ENCODE measurements at places on chromosomes 5 and 9.

DNA sequence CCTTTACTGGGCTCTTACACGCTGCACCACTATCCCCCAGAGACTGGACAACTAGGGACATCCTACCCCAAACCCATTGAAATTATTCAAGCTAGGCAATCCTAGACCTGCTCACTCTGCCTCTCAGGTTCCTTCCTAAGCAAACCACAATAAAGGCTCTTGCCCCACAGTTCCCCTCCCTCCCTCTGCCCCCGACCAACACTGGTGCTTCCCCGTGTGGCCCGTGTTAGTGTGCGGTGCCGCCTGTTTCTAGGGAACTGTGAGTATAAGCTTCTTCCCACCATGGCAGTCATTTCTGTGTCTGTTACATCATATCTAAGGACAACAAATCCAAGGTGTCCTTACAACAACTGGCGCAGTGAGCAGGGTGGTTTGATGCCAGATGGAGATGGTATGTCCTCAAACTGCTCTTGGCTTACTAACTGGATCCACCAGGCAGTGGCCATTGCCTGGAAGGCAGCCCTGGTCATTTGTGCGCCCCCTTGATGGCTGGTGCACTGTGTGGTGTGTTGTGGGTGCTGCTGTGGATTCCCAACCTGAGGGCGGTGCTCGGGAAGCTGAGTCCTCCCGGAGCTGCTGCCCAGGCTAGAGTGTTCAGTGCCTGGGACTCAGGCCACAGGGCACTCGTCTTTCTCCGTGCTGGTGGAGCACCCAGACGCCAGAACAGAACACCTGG lies 8.4 kb upstream of the MXD3 start:
- DNase-seq: no peak

DNA sequence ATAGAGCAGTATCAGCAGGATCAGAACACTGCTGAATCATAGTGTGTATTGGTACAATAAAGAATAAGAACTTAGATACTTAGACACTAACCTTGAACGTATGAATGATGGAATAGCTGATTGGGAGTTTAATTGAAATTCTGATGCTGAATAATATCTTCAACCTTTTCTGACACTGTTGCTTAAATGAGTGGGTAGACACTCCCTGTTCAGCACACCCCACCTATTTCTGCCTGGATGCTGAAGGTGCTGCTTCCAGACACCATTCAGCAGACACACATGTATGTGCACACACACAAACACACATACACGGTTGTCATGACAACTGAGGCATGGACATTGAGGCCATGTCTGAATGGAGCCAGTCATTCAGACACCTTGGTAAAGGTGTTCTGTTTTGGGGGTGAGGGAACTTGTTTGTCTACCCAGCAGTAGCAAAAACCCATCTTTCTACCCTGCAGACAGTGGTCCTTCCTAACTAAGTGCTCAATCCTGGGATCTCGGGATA lies 54.3 kb downstream of the TMEM215 start:
- no peak for DNase-seq

GRCh38 chr5:16160706-16161105 lies 18.9 kb downstream of the MARCHF11 start:
- DNase-seq: peak; percentile 49

- no peak for DNase-seq
Observed at GRCh38 chr9:129240581-129241211, 62.6 kb upstream of the IER5L start.

DNA sequence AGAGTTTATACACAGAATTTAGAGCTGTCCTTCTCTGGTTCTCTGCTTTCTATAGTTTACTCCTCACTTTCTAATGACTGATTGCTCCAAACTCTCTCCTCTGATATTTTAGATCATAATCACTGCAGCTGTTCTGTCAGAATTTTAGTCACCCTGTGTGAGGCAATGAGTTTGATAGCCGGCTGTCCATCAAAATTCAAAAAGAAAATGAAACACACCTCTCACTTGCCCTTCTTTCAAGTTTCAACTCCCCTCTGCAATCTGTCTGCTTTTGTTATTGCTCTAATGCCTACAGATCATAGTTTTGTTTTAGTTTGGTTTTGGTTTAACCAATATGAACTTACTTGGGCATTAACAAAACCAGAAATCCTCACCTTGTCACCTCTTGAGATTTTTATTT lies 23.3 kb upstream of the ABLIM3 start:
- DNase-seq: no peak

DNA sequence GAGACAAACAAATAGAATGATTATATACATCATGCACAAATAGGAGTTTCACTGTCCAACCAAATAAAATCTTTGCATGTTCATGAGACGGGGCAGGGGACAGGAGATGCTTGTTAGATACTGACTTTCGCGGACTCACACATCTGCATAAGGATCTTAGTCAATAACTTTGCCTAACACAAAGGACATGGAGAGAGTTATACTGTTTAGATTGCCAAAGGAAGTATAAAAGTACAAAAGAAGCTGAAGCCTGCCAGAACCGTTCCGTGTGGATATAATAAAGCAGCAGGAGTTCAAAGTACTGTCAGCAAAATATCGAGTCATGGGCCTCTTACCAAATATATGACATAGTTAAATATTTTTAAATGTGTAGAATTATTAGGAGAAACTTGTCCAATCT lies 1148.4 kb downstream of the EFNA5 start:
- no peak for DNase-seq

- no peak for DNase-seq
Observed at GRCh38 chr5:36056422-36056821, 10.3 kb downstream of the UGT3A2 start.

- no peak for DNase-seq
Observed at GRCh38 chr5:144503123-144503522, 332.4 kb downstream of the KCTD16 start.

- DNase-seq: no peak
Observed at GRCh38 chr5:136145030-136145429, 12.4 kb downstream of the SMAD5 start.

- DNase-seq: no peak
Observed at GRCh38 chr5:166947045-166947444, 1344.4 kb upstream of the WWC1 start.

- peak; percentile 69 for DNase-seq
Observed at GRCh38 chr9:88537761-88538091, 2.7 kb downstream of the NXNL2 start.

DNA sequence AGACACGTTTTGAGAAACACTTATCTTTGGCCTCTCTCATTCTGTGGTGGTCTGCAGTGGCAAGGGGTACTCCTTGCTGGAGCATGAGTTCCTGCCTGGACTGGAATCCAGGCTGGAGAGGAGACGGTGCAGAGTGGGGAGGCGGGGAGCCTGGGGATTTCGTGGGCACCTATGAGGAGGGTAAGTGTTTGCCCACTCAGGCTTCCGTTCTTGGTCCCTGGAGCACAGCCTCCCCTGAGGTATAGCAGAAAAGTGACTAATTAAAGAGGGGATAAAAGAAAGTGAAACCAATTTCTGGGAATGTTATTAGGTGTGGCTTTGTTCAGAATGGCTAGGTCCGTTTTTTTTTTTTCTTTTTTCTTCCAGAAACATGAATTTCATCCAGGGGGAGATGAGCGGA lies 90.8 kb downstream of the ARHGAP26 start:
- DNase-seq: no peak

- no peak for DNase-seq
Observed at GRCh38 chr5:148699028-148699427, 44.7 kb upstream of the HTR4 start.

GRCh38 chr9:71213633-71214032 lies 92.2 kb upstream of the TRPM3 start:
- no peak for DNase-seq

DNA sequence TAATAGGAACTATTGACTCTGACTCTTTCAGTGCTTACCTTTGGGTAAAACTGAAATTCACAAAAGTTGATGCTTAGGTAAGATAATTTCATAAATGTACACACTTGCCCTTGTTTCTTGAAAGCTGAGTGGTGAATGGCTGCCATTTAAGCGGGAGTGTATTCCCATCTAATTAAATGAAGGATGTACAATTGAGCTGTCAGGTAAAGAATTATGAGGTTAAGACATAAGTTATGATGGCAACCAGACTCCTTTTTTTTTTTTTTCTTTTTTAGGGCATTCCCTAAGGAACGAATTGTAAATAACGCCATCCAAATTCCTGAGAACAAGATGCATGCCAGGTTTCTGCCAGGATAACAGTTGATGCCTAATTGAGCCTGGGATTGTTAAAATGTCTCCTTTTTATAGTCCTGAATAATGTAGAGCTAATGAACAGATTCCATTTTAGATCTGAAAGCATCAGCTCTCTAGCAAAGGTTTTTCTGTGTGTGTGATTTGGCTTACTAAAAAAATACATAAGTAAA lies 199.7 kb downstream of the ISL1 start:
- no peak for DNase-seq

DNA sequence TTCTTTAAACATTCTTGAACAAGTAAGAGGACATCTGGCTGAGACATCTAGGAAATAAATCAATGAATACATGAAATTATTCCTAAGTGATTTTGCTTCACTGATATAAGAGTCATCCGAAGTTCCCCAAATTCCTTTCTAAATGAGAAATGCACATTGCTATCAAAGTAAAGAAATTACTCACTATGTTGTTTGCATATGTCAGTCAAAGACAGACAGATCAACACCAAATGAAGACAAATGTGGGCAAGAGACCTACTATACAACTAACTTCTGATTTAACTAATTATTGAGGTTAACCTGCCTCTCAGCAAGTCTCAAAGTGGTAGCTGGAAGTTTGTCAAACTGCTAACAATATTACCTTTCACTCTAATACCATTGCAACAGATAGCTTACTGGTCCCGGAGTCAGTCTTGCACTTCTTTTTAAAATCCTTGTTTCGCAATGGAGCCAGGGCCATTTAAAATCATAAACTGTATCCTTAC lies 13.2 kb downstream of the TUT7 start:
- no peak for DNase-seq

DNA sequence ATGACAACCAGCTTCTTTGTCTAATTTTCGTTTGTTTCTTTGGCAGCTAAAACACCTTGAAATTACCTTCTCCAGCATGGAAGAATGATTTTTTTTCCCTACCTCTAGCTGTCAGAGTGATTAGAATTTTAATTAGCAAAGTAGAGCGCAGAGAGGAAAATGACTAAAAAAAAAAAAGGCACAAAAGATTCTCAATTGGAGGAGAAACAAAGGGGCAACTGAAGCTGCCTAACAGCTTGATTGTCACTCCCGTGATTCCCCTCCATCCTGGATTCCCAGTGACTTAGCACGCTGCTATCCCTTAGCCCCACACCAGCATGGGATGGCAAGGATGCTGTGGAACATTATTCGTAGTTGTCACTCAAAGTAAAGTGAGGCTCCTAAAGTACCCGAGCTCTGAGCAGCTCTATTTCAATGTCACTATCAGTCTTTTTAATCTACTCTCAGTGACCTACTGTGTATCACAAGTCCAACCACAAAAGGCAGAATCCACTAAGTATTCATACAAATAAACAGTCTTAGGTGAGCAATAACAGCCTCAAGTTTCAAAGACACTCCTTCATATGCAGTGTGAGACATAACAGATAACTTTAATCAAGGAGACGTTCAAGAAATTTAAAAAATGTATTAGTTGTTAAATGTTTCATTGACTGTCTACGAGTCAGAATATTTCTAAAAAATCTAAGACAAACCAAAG lies 710.0 kb upstream of the GRAMD2B start:
- no peak for DNase-seq

DNA sequence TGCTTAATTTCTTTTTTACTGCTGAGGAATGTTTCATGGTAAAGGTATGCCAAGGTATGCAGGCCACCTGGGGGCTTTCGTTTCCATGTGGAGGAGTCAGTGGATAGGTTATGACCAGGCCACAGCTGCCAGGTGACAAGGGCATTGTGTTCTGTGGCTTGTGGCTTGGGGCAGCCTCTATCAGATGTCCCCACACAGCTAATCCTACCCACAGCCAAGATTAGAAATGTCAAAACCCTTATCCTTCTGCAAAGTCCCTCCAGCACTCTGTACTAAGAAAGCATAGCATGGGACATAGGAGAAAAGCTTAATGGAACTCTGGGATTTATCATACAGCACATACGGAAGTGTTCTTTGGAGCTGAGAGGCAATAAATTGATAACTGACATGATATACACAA lies 171.2 kb upstream of the S1PR3 start:
- DNase-seq: no peak

- DNase-seq: no peak
Observed at GRCh38 chr5:125720348-125720685, 702.9 kb upstream of the GRAMD2B start.

GRCh38 chr9:12141422-12141821 lies 551.8 kb upstream of the TYRP1 start:
- no peak for DNase-seq

DNA sequence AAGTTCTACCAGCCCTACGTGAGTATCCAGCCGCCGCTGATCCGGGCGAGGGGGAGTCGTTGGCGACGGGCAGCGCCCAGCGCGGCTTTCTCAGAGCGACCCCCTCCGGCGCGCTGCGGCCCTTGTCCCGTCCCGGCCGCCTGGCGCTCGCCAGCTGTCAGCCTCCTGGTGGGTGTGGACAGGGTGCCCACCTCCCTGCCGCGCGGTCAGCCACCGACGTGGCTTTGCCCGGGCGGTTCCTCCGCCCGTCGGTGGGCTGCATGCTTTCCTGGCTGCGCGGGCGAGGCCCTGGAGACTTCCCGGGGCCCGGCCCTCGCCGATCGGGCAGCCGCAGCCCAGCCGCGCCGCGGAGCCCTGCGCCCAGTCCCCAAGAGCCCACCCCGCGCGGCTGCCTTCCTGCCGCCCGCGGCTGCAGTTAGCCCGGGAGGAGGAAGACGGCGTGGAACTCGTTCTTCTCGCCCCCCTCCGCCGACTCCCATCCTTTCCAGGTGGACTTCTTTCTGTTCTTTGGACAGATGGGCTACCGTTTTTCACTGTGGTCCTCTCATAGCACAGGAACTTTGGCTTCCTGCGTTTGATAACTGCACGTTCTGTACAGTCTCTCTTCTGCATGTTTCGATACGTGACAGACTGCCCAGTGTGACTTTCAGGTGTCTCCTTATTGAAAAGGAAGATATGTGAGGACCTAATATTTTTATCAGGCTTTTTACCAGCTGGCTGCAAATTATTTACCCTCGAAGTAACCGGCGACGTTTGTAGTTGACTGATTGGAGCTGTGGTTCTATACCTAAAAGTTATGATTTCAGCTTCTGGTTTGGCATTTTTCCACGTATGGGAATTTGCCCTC lies 577 bp downstream of the AP3S1 start:
- peak; percentile 37 for DNase-seq

- no peak for DNase-seq
Observed at GRCh38 chr9:5580650-5581049, 48.3 kb upstream of the RIC1 start.

GRCh38 chr5:8644377-8644776 lies 775.4 kb downstream of the MTRR start:
- no peak for DNase-seq

GRCh38 chr5:172725785-172726184 lies 45.2 kb downstream of the DUSP1 start:
- DNase-seq: no peak

Data from DND-41 (cell line).